Hippocampal formation (tissue), 2 donors: ENCODE measurements at places on chromosomes 5 and 9.

GRCh38 chr9:124506931-124507879 lies at the start of gene NR5A1:
Gene NR5A1 (minus strand): TSS chr9:124507399. CDS start chr9:124503395, 4,004 bp downstream.
- DNase-seq, result no peak

GRCh38 chr9:101324245-101324804 lies 60.5 kb downstream of the BAAT start:
- no peak for DNase-seq

GRCh38 chr9:90637626-90638025 lies 5.0 kb downstream of the DIRAS2 start:
- no peak for DNase-seq

DNA sequence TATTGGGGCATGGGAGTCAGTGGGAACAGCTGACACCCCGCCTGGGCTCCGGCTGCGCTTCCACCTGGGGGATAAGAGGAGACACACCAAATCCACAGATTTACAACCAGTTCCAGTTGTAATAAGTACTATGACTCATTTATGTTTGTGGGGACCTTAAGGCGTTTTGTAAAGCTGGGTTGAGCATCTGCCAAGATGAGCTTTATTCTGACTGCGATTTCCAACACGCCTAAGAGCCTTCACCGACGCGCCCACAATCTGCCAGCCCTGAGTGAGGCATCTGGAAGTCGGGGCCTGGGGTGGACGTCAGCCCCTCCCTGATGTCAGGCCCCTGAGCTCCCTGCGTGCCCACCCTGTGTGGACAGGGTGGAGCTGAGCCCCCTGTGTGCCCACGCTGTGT lies 14.3 kb upstream of the LHX3 start:
- no peak for DNase-seq

- no peak for DNase-seq
These were observed 221.4 kb downstream of the EFNA5 start for GRCh38 chr5:107449369-107449768.

DNA sequence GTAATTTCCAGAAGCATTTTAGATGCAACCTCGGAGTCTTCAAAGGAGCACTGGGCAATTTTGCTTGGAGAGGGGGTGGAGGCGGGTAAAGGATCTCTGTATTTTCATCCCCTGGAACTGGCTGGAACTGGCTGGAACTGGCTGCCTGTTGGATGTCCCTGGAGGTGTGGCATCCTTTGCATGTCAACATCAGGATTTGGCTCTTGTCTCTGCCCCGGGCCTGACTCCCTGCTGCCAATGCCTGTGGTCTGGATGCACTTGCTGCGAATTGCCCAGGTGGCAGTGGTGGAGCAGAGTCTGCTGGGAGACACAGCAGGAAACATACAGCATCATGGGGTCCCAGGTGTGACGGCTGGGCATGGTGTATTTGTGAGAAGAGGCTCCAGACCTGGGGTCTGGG lies 391.3 kb downstream of the GADD45G start:
- no peak for DNase-seq

DNA sequence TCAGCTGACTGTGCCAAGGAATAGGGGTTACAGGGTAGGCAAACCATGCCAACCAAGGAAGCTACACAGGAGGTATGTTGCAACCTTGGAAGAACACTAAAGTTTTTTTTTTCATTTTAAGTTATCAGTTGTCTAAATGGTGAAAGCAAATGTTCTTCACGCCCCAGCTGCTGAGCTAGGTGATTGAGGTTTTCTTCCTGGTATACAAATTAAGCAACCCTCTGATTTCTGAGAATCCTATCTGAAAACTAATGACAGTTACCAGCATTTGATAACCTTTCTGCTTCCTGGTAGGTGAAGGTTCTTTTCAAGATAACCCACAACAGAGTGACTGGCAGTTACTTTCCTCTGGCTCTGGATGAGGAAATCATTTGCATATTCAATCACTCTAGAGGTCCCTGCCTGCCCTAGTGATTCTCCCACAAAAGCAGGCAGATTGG lies 194.9 kb downstream of the ATP10B start:
- DNase-seq, result no peak

GRCh38 chr5:116462500-116462899 lies 112.1 kb downstream of the SEMA6A start:
- DNase-seq, result no peak

GRCh38 chr5:5158472-5158895 lies 18.4 kb downstream of the ADAMTS16 start:
- DNase-seq, result no peak

- no peak for DNase-seq
These were observed 272.5 kb downstream of the SYK start for GRCh38 chr9:91073811-91074771.

DNA sequence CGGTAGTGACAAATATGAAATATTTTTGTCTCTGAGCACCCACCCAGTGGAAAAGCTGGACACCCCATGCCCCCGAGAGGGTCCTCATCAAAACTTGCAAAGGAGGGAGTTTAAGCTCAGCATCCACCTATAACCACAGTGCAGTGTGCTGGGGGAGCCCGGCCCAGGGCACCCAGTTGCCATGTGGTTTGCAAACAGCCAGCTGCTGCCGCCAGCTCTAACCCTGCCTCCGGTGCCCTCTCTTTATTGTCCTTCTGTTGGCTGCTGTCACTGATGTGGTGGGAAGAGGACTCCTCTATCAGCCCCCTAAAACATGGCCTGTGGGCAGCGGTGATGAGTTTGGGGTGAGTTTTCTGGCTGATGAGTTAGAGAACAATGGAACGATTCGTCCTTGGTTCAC lies 160.9 kb upstream of the MVB12B start:
- no peak for DNase-seq

- DNase-seq, result no peak
These were observed 96.8 kb downstream of the ANKRD18B start for GRCh38 chr9:33620738-33621439.

GRCh38 chr5:172035049-172035448 lies 28.6 kb upstream of the FBXW11 start:
- DNase-seq, result no peak

- no peak for DNase-seq
These were observed 3.4 kb upstream of the STOML2 start for GRCh38 chr9:35106343-35106730.

- DNase-seq, result no peak
These were observed 63.9 kb downstream of the ADAMTS12 start for GRCh38 chr5:33827885-33828284.

DNA sequence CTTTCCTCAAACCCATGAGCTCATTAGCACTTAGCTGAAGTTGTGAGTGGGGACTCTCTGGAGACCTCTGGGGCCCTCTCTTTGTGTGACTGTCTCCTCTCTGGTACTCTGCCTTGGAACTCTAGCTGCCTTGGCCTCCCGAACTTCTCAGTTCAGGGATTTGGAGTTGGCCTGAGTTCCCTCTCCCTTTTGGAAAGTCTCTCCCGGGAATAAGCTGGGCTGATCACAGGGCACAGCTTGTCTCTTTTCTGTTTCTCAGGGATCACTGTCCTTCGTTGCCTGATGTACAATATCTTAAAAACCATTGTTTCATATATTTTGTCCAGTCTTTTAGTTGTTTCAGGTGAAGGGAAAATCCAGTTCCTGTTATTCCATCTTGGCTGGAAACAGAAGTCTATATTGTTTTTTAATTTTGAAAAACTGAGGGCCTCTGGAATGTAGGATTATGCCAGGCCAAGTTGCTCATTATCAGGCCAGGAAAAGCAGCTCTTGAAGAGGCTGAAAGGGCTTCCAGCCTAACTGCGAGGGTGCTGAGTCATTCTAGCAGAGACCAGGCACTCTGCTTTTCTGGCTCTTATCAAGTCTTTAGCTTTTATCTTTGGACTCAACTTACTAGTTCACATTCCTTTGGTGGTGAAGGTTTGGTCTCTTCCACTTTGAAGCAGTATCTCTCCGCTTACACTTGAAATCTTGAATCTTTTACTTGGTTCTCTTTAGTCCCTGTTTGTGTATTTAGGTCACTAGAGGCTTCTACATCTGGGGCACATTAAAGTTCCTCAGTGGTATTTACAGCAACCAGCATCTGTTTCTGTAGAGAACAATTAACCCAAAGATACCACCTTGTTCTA lies 8.4 kb upstream of the RGS3 start:
- DNase-seq, result no peak

- DNase-seq, result no peak
These were observed 363.9 kb downstream of the KDM4C start for GRCh38 chr9:7121664-7122063.

- DNase-seq, result no peak
These were observed 38.1 kb downstream of the BASP1 start for GRCh38 chr5:17255471-17256021.

DNA sequence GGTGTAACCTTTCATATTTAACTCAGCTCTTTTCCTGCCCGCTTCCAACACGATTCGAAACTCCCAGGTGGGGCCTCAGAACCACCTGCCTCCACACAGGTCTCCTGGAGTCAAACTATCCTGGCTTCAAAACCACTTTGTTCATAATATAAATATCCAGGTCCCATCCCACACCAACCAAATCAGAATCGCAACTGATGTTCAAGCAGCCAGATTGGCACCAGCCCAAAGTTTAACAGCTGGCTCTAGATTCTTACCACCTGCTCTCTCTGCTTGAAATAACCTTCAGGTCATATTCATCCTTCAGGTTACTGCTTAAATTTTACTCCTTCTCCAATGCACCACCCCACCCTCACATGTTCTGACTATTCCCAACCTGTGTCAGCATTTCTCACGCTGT lies 231.4 kb upstream of the TRPM3 start:
- no peak for DNase-seq
